ENCODE measurements at places on chromosomes 6 and 20. TPM values are rescaled to one million over a fixed set of nuclear protein-coding genes. Genes with fewer than 3 reads are reported as not detected.
A peak's percentile ranks its signal among the peaks of the same experiment; 100 is the strongest.

DNA sequence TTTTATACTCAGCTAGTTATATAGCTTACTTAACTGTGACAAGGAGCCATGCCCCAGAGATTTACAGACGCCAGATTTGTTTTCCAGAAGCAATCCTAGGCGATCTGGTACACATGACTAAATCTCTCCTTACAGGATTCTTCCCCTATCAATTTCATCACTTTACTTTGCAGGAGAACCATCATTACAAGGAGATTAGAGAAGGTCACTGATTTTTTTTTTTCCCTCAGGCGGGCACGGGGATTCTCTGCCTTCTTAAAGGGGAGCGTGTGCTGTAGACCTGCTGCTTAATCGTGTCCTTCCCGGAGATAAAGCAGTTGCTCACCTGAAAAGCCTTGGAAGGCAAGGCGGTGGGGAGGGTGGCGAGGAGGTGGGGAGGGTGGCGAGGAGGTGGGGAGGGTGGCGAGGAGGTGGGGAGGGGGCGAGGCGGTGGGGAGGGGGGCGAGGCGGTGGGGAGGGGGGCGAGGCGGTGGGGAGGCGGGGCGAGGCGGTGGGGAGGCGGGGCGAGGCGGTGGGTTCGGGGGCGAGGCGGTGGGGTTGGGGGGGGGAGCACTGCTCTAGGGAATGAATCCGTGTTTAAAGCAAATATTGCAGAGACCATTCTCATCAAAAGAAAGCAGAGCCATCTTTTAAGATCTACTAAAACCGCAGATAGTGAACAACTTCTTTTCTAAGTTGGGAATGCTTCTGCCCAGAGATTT lies 14.3 kb upstream of the MRAP2 start:
- DNase-seq = no peak

DNA sequence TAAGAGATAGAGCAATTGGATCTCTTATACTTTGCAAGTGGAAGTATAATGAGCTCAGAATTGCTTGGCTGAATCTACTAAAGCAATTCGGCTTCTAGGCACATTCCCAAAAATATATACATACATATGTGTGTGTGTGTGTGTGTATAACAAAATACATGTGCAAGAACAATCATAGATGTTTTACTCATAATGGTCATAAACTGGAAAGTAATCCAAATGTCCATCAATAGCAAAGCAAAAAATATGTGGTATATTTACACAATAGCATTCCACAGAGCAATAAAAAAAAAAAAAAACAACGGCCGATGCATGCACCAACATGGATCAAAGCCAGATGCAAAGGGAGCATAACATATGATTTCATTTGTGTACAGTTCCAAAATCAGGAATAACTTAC lies 707.9 kb downstream of the RFPL4B start:
- DNase-seq = no peak

- no peak for DNase-seq
Observed at GRCh38 chr6:126880964-126881363, 237.5 kb upstream of the RSPO3 start.

DNA sequence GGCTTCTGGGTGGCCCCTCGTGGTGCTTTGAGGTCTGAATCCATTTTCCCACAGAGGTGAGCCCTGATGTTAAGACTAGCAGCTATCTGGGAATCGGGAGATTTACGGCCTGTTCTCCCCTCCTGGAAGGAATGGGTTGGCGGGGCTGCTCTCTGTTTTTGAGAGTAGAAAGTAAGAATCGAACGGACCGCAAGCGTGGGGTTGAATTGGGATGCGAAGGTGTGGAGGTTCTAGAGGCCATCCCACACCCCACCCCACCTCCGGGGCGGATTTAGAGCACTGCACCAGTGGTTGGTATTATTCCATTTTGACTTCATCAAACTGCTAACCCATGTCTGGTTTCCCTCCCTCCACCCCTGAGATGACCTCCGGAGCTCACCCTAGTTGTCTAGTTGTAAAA lies 11.5 kb downstream of the PYGB start:
- DNase-seq = no peak

GRCh38 chr6:31465185-31465536 lies 32.8 kb upstream of the MICB start:
- DNase-seq = no peak

The HAO1 gene
- not detected for total RNA-seq

- DNase-seq = no peak
Observed at GRCh38 chr20:4697189-4697830, 24.4 kb upstream of the PRND start.

The OPRL1 gene
- total RNA-seq = 1.0 TPM

The MUCL3 gene
- total RNA-seq = 0.18 TPM

GRCh38 chr20:15740046-15740775 lies 833.0 kb downstream of the KIF16B start:
- DNase-seq = no peak

DNA sequence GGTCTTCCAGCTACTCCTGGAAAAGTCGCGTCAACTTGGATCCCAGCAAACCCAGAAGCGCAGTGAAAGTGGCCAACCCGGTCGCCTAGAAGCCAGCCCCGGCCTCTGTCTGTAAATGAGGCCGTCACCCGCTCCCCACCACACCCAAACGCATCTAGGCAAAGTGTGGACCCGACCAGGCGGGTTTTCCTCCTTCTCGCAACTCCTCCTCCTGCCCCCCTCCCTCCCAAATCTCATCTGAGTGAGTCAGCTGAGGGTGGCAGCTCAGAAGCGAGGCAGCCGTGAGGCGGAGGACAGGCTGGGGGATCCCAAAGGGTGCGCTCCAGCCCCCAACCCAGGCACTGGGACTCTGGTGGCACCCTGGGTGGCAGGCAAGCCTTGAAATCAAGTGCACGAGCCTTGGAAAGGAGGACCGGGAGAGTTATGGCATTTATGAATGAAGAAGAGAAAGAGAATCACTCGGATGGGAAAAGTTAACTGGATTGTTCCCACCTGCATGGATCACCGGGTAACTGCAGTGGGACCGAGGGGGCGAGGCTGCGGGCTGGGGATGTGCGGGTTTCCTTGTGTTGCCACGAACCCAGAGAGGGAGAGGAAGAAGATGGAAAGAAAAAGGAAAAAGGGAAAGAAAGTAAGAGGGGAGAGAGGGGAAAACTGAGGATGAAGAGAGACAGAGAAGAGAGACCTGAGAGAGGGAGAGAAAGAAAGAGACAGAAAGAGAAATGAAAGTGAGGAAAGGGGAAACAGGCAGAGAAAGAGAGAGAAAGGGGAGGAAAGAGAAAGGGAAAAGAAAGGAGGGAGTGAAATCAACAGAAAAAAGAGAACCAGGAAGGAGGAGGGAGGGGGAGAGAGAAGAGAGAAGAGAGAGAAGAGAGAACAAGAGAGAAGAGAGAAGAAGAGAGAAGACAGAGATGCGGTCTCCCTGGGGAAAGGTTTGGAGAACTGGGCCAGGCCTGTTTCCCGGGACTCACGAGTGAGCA lies at the start of gene APCDD1L:
TSS of gene APCDD1L (minus strand) at position 167 of the 980 bp plus-strand sequence. CDS start 692 bp downstream, outside the sequence.
- DNase-seq = no peak

DNA sequence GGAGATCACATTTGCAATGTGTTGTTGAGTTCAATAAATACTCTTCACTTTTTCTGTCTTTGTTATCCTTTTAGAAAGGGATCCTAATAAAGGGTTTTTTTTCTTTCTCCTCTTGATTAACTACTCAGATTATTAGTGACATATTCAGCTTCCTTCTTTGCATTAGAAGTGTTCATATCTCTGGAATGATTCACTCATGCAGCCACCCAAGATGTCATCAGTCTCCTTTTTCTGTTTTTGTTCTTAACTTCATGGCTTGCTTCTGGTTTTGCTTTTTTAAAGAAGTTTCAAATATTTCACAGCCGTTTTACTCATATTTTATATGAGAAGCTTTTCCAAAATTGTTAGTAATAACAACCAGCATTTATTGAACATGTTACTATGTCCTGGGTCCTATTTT lies 187.6 kb downstream of the TMEM242 start:
- DNase-seq = no peak

The PEX6 gene
- total RNA-seq = 20.4 TPM

DNA sequence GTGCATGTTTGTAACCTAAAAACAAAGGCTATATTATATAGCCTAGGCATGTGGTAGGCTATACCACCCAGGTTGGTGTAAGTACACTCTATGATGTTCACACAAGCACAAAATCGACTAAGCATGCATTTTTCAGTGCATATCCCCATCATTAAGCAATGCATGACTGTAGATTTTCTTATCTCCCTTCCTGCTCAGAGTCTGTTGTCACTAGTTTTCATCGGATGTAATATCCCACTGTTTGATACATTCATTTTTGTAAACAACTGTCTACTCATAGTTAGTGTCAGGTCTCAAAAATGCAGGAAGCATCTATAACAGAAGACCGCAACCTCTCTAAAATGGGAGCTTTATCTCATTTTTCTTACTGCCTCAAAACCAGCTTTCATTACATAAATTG lies 70.7 kb downstream of the GFRAL start:
- no peak for DNase-seq

GRCh38 chr6:136967876-136968752 lies 46.0 kb downstream of the SLC35D3 start:
- peak; percentile 77 for DNase-seq

DNA sequence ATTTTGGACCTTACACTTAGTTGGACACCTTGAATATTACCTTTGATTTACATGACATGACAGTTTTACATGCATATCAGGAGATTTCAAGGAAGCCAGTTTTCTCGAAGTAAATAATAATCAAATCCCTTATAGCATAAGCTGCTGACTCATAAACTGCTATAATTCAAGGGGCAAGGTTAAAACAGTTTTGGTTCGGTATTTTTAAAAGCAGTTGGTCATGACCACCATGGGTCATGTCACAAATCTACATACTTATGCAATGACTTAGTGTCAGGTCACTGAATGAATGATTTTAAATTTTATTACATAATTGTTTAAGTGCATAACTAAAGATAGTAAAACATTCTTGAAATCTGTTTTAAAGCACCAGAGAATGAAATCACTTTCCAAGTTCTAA lies 158.0 kb downstream of the DST start:
- DNase-seq = no peak

- no peak for DNase-seq
Observed at GRCh38 chr6:140047321-140047720, 672.9 kb upstream of the CITED2 start.

All from sciatic nerve (tissue), 2 donors.